ENCODE measurements at places on chromosomes 12 and 14. TPM values are rescaled to one million over a fixed set of nuclear protein-coding genes. Genes with fewer than 3 reads are reported as not detected.

The HNF1A gene
- total RNA-seq, result not detected

The NPAS3 gene
- total RNA-seq, result 0.17 TPM

The GDF3 gene
- 19.3 TPM for total RNA-seq

The AQP6 gene
- not detected for total RNA-seq

The RPS6KL1 gene
- total RNA-seq, result 11.6 TPM

The SSTR1 gene
- total RNA-seq, result 2.3 TPM

The CNTN1 gene
- 27.0 TPM for total RNA-seq

The TMEM119 gene
- 0.35 TPM for total RNA-seq

The NEDD1 gene
- 35.8 TPM for total RNA-seq

The TAS2R30 gene
- 9.7 TPM for total RNA-seq

The CCDC177 gene
- 1.7 TPM for total RNA-seq

The REP15 gene
- total RNA-seq, result 0.66 TPM

The XPOT gene
- total RNA-seq, result 145 TPM

DNA sequence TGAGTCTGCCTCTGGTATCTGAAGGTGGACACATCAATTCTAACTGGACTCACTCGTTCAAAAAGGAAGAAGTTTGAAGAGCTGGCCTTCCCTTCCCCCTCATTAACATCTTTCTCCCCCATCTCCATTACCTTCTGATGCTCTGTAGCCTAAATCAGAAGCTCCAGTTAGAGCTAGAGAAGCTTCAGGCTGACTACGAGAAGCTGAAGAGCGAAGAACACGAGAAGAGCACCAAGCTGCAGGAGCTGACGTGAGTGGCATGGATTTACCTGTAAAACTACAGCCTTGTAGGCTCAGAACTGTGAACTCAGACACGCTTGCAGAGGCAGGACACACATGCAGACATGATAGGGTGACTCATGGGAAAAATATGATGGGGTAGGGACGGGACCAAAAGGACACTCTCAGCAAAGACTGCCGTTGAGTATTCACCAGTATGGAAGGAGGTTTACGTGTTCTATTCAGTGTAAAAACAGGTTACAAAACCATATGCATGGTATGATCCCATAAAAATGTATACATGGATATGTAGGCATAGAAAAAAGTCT is 14.3 kb upstream of the PIP4K2C start:
- no peak for DNase-seq

- DNase-seq, result peak; percentile 80
These were observed 702.7 kb downstream of the TMTC2 start for GRCh38 chr12:83389237-83389996.

DNA sequence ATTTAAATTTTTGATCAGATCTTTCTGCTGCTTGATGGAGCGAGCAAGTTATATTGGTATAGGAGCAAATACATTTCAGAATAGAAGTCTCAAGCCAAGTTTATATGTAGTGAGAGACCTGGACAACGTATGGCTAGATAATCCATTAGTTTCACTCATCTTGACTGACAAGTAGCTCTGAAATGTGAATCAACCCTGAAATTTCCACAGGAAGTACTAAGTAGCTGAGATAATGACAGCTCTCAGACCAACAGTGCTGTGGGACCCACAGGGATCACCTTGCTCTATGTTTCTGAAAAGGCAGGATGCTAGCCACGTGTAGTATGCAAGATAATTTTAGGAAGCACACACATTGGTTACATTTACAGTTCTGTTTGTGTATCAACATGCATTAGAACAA is 258.6 kb upstream of the FOXN3 start:
- DNase-seq, result no peak

GRCh38 chr14:29822430-29822709 is 105.3 kb downstream of the PRKD1 start:
- DNase-seq, result no peak

DNA sequence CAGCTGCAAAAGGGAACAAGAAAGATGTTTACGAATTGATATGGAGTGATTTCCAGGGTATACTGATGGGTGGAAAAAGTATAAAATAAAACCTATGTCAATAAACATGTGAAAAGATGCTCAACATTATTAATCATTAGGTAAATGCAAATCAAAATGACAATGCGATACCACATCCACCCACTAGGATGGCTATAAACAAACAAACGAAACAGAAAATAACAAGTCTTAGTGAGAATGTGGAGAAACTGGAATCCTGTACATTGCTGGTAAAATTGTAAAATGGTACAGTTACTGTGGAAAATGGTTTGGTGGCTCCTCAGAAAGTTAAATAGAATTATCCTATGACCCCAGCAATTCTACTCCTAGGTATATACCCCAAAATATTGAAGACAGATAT is 9.5 kb upstream of the BEST3 start:
- no peak for DNase-seq

GRCh38 chr12:28948685-28949084 is 200.4 kb upstream of the FAR2 start:
- DNase-seq, result no peak

DNA sequence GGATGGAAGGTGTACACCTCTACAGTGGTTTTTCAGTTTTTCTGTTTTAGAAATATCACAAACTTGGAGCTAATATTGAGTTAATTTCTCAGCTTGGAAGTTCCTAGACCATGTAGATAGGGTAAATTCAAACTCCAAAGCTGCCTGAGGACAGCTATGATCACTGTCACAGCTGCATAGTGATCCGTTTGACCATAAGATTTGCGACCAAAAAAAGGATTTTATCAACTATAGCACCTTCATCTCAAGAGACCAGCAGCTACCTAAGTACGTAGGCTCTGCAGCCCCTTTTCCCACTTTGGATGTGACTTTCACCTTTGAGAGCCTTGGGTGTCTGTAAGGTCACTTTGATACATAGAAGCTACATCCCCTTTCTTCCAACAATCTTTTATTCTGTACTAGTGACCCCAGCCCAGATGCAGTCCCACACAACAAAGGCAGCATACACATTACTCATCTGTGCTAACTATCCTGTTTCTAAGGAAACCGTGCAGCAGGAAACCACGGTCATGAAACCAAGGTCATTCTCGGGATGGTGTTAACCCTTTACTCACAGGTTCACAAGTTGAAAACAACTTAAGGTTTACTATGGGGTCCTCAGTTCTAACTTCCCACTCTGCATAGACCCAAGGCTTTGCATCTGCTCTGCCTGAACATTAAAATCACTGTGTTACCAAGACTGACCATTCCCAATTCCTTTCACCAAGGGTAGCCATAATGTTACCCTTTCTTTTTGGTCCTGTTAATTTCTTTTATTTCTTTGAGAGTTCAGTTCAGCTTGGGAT is 75.4 kb downstream of the IFT81 start:
- DNase-seq, result peak; percentile 65

GRCh38 chr12:100504804-100505203 is 31.1 kb downstream of the NR1H4 start:
- no peak for DNase-seq

GRCh38 chr12:12007001-12007712 is 63.6 kb upstream of the BCL2L14 start:
- no peak for DNase-seq

DNA sequence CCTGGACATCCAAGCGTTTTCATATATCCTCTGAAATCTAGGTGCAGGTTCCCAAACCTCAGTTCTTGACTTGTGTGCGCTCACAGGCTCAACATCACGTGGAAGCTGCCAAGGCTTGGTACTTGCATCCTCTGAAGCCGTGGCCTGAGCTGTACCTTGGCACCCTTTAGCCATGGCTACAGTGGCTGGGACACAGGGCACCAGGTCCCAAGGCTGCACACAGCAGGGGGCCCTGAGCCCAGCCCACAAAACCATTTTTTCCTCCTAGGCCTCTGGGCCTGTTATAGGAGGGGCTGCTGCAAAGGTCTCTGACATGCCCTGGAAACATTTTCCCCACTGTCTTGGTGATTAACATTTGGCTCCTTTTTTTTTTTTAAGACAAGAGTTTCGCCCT is 11.6 kb upstream of the FAM177A1 start:
- DNase-seq, result no peak

DNA sequence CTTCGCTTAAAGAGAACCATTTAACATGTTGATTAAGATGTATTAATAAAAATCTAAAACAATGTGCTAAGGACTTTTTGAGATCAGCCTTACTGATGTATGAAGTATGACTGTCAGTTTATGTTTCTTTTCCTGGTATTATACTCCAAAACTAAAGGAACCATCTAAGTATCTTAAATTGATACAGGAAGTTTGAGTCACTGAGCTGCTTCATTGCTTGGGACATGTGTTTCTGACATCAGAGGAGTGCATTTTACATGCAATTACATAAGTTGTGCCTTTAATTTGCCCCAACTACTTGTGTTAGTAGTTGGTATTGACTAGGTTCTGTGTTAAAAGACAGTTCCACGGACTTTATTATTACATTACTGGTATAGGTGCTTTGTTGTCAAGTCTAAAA is 50.9 kb downstream of the PROX2 start:
- DNase-seq, result no peak

- no peak for DNase-seq
These were observed 12.5 kb downstream of the CKB start for GRCh38 chr14:103509864-103510723.

- DNase-seq, result no peak
These were observed 52.0 kb upstream of the NTF3 start for GRCh38 chr12:5379749-5380496.

GRCh38 chr12:123696207-123696606 is 15.9 kb upstream of the ATP6V0A2 start:
- no peak for DNase-seq

DNA sequence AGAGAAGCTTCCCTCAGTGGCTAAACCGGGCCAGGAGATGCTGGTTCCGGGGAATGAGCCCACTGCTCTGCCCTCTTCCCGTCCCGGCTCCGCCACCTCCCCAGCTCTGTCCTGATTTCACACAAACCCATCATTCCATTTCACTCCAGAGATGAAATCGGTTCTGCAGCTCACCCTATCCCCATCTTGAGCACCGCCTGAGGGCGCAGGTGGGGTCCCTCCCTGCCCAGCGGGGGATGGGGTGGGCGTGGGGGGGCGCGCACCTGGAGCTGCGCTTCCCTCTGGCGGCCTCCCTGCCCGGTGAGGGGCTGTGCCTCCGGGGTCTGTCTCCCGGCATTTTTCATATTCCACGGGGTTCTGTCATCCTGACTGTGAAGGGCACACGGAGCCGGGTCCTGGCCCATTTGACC is 44.7 kb downstream of the NOC4L start:
- DNase-seq, result no peak

DNA sequence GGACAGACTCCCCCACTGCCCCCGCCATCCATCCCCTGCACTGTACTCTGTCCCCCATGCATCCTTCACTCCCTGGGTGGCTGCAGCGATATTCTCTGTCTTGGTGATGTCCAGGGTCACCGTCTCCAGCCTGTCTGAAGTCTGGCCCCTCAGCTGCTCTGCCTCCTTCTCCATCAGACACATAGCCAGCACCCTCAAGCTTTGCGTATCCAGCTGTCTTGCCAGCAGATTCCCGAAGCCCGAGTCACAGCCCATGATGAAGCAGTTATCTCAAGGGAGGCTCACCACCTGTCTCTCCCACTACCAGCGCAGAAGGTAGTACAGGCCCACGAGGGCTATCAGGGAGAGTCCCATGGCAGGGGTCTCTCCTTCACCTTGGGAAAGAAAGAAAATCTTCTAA is 77.8 kb downstream of the HSD17B6 start:
- DNase-seq, result no peak

GRCh38 chr12:9668161-9669018 is 1.1 kb upstream of the CLEC2D start:
- DNase-seq, result no peak

DNA sequence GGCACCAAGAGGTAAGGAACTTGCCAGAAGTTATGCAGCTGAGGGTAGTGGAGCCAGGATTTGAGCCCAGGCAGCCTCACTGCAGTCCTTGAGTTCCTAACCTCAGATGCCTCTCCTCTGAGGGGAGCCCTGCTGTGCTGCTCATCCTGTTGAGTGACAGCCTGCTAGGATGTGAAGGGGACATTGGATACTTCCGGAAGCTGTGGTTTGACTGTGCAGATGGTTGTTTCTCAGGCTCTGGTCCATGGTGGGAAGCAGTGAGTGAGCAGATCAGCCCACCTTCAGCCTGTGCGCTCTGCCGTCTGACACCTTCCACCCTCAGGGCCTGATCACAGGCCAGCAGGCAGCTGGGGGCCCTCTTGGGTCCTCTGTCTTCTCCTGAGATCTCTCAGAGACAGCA is 253.2 kb downstream of the CACNA1C start:
- peak; percentile 44 for DNase-seq

DNA sequence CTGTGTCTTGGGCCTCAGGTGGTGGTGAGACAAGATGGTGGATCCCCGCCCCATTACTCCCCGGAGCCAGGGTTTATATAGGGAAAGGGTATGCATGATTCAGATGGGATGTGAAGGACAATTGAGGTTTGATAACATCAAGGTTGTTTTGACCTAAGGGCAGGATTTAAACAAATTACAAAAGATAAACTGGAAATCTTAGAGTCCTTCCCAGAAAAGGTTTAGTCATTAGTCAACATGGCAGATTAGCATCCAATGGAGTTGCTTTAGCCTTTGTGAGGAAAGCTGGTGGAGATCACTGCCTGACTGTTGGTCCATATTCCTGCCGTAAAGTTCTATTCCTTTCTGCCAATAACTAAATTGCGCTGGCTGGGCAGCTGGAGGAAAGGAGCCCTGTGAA is 15.6 kb upstream of the FRMD6 start:
- no peak for DNase-seq
